ENCODE measurements at places on chromosomes 3 and 15.

DNA sequence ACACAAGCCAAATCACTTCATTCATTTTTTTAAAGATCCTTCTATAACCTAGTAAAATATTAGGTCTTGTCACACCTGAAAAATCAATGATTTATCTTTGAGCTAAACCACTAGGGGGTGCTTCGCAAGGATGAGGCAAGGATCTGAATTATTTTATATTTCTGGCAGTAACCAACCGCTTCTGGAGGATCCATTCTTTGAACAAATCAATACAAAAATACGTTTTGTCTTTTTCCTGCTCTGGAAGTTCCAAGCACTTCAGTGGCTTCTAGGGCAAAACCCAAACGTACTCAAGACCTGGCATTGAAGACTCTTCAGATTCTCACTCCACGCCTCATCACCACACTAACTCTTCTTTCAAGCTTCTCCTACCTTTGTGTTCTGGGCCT lies 486 bp downstream of the LSG1 start:
- no peak for DNase-seq

- DNase-seq, result no peak
Measured at GRCh38 chr15:69513986-69514385, 61.4 kb downstream of the RPLP1 start.

- DNase-seq, result peak; percentile 87
Measured at GRCh38 chr15:62782071-62782841, 260.3 kb upstream of the TPM1 start.

DNA sequence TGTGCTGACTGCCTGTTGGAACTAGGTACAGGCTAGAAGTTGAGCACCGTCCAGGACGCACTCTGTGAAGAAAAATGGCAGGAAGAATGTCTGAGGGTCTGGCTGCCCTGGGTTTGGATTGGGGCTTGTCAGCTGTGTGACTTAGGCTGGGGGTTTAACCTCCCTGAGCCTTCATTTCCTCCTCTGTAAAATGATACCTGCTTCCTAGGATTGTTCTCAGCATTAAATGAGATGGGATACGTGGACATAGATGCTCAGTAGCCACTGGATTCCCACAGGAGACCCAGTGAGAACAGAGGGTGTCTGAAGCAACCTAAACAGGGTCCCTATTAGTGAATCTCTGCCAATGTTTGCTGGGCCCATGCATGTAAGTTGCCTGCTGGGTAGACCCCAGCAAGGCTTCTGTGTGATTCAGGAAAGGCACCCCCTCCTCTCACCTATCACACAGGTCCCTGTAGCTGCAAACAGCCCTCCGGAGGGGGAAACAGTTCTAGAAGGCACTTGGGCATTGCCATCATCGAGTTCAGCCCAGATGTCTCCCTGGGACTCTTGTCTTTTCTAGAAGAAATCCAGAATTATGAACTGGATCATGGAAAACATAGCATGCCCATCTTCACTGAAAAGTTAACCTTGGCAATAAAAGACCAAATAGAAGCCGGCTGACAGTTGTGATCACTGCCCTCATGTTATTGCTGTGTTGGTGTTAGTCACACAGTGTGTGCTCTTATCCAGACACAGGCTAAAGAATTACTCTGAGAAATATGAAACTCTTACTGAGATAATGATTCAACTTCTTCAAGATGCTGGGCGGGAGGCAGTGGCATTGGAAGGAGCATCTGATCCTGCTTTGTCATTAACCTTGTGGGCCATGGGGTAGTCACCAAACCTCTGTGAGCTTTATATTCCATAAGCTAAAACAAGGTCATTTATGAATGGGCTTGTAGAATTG lies 64.5 kb downstream of the SMAD6 start:
- DNase-seq, result no peak

DNA sequence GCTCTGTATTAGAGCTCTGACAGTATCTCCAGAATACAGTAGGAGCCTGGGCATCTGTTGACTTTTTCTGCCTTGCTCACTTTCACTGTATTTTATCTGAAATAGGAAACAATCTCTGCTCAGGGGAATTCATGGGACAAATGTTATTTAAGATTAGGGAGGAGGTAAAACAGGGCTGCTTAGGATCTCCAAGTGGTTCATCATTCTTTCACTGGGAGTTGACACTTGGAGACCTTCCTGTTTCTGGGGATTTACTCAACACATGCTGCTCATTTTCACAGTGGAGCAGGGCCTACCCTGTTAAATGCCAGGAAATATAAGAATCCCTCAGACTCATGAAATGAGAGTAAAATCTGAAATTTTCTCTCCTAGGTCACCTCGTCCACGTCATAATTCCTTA lies 185.5 kb downstream of the GAP43 start:
- DNase-seq, result no peak

DNA sequence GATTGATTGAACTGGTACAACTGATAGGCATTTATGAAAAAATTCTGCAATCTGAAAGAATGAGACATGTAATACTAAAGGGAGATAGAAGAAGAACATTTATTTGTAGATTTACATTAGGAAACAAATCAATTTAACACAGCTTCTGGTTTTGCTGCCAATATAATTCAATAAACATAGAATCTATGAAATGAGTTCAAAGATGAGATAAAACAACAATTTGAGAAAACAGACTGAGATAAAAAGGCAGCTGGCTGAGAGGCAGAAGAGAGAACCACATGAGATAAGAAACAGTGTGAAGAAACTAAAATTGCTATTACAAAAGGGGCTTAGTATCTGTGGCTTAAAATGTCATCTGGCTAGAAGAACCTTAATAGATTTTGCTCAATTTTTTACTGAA lies 176.6 kb downstream of the PYDC2 start:
- no peak for DNase-seq

- no peak for DNase-seq
Measured at GRCh38 chr3:123706871-123707270, 122.0 kb upstream of the HACD2 start.

- no peak for DNase-seq
Measured at GRCh38 chr15:37134244-37134643, 33.9 kb upstream of the MEIS2 start.

- DNase-seq, result no peak
Measured at GRCh38 chr3:72496051-72496670, 352.1 kb downstream of the SHQ1 start.

- DNase-seq, result peak; percentile 76
Measured at GRCh38 chr3:13012221-13012691, 61.0 kb downstream of the IQSEC1 start.

- DNase-seq, result no peak
Measured at GRCh38 chr3:53129344-53129743, 891 bp downstream of the RFT1 start.

DNA sequence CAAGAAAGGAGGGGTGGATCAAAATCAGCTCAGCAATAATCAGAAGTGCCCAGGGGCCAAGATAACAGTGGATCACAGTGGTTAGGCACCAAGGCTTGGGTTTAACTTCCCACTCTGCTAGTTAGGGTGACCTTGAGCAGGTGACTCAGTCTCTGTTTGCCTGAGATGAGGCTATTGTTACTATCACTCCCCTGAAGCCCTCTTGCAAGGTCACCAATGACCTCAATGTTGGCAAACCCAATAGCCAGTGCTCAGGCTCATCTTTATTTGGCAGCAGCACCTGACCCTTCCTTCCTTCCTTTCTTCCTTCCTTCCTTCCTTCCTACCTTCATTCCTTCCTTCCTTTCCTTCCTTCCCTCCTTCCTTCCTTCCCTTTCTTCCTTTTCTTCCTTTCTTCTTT lies 102.4 kb upstream of the HACD2 start:
- DNase-seq, result no peak

DNA sequence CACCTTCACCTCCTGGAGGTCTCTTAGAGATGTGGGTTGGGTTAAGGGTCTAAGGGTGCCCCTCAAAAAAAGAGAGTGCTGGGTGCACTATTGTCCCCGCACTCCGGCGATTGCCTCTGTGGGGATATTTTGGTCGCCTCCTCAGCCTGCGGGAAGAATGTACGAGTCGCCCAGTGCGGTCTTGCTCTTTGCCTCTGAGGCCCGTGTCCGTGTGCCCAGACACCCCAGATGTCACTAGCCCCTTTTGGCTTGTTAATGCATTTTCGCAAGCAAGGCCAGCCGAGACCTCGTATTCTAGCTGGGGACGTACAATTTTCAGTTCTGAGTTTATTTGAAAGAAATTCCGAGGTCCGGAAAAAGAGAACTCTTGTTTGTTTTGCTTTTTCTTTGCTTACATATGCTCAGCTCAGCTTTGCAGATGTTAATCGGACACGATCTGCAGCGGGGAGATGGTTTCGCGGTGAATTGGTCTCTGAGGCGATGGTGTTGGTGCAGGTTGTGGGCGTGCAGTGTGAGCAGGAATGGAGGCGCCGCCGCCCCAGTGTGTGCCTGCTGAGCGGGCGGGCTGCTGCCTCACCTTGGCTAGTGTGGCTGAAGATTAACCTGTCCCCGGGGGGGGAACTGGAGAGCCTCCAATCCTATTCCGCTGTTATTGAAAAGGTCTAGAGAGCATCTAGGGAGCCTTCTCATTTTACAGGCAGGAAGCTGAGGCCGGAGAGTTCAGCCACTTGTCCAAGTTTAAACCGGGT lies 1.4 kb downstream of the ST6GAL1 start:
- DNase-seq, result no peak

GRCh38 chr15:40744815-40745152 lies 10.3 kb downstream of the RMDN3 start:
- DNase-seq, result no peak

DNA sequence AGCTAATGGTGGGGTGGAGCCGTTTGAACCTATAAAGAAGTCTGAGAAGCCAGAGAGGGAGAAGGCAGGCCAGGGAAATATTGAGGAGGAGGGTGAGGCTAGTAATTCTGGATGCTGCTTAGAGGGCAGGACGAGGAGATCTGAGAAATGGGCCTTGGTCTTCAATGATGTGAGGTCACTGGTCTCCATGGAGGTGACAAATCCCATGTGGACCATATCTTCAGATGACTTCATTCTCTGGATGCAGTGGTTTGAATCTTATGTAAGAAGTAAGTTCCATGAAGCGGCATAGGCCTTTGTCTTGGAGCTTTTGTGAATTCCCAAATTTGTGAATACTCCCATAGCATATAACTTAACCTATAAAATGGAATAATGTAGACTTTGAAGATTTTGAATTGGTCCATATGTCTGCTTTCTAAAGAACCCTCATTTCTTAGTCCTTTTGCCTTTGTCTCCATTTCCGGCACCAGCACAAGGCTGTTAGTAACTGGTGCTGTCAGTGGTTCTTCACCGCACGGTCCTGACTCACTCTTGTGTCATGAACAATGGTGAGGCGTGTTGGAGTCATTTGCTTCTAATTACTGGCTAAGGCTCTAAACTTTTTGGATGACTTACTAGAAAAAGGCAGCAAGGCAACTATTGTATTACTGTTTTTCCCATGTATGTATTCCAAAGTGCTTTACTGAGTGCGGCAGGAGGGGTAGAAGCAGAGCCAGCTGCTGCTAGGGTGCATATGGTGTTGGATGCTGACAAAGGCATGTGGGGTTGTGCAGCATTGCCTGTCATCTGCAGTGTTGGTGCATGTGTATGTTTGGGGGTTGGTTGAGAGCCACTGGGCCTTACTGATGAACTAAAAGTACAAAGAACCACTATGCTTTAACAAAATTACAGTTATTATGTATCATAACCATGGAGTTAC lies 279.3 kb upstream of the C2CD4B start:
- DNase-seq, result no peak

GRCh38 chr15:85854345-85855097 lies 59.8 kb upstream of the KLHL25 start:
- no peak for DNase-seq

DNA sequence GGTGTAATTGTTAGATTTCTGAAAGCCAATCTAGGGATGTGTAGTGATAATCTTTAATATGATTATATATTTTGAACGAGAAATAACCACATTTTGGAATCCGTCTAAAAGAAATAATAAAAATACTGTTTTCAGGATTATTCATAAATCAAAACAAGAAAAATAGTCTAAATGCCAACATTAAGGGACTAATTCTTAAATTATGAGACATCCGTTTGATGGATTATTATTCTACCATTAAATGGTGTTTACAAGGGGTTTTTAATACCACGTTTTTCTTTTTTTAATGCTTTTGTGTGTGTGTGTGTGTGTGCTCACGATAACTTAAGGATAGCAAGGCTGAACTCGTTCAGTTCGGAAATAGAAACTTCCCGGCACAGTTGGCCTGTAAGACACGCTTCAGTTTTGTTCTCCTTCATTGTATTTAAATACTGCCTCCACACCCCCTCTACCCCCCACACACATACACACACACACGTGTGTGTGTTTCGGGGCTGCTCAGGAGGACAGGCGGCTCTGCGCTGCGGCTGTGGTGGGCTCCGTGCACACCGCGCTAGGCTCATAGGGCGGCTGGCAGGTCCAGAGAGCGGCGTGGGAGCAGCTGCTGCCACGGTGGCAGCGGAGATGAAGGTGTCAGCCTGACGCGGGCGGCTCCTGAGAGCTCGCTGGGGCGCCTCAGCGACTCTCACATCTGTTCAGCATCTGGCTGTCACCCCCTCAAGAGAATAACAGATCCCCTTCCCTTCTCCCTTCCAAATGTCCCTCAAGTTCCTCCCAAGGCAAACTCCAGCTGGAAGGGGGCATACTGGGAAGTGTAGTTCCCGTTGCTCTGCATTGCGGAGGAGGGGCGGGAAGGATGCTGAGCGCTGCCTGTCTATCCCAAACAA lies 23.0 kb upstream of the ANP32A start:
- DNase-seq, result no peak

DNA sequence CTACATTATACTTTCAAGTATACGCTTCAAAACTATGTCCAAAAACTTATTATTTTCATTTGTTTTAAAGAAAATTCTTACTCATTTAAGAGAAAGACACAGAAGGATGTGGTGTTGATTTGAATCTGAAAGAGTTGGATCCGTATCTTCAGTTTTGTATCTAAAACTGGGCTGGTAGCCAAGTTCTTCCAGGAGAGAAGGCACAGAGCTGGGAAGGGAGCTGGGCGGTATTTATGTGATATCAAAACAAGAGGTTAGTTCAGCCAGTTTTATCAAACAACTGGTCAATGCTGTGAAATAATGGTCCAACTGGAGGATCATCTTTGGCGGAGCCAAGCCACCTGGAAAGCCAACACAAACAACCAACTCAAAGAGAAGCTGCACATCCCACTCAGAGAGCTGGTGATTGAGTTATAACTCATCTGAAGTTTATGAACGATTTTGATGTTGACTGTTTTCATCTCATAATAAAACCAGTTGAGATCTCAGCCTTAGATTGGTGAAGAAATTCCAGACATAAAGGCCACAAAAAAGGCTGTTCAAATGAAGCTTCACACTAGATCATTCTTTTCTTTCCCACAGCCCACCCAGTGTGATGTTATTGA lies 489.6 kb upstream of the RASGRP1 start:
- DNase-seq, result no peak

DNA sequence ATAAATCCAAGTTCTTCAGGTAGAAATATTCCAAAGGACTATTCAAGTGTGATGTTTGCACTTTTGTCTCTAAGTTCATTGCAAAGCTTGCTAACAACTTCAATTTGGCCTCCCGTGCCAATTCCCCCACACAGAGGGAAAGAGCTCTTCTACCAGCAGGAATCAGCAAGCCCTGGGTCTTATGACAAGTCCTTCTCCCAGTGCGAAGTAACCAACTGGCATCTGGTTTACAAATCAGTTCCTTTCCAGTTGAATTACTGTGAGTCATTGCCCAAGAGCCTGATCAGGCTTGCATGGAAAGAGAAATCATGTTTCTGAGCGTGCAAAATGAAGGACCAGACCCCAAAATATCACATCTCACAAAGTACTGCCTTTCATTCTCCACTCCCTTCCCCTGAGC lies 62.7 kb upstream of the SLCO3A1 start:
- no peak for DNase-seq

- DNase-seq, result no peak
Measured at GRCh38 chr3:62151591-62151990, 221.8 kb downstream of the FEZF2 start.
